ENCODE measurements at places on chromosomes 2 and 18.

GRCh38 chr2:129296806-129297205 is 682.7 kb upstream of the RAB6C start:
- DNase-seq, result no peak

- DNase-seq, result no peak
Observed at GRCh38 chr2:204477358-204477950, 67.8 kb upstream of the PARD3B start.

DNA sequence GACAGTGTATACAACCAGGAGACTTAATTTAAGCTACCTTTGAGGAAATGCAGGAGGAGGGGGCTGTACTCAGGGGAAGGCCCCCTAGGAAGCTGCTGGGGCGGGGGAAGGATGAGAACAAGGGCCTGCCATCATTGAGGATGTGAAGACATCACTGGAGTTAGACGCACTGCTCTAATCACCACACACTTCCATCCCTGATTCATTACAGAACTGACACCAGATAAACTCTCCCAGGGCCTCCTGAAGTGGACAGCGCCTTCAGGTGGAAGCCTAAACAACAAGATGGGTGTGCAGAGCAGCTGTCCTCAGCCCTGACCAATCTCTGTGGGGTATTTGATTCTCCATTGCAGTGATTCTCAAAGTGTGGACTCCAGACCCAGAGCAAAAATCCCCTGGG is 30.6 kb upstream of the SLC35G4 start:
- DNase-seq, result no peak

DNA sequence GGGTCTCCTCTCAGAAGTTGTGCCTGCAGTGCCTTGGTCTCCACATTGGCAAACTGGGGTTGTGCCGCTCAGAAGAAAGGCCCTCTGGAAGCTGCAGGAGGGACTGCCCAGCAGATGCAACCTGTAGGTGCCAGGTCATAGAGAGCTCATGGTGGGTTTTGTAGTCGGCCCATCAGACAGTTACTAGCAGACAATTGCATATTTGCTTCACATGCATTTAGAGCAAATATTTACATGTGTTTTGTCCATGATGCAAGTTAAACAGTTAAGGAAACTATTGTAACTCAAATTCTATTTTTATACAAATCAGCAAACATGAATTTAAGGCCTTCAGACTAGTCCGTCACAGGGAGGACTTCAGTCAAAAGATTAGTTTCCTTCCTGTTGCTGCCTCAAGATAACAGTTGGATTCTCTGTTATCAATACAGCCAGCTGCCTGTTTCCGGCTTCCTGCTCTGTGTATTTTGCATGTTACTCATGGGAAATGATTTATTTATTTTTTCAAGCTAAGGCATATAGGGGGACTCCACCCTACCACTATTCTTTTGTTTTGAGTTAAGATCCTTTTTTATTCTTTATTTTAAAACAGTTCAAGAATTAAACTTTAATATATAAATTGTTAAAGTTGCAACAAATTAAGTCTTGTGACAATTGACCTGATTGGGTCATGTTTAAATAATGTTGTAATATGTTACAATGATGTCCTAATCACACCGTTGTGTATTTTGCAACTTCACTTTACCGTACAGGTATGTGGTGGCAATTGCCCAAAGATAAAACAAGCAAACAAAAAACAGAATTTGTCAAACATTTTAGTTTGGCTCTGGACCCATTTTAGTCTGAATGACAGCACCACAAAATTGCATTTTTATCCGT is 133.5 kb downstream of the SPTBN1 start:
- no peak for DNase-seq

DNA sequence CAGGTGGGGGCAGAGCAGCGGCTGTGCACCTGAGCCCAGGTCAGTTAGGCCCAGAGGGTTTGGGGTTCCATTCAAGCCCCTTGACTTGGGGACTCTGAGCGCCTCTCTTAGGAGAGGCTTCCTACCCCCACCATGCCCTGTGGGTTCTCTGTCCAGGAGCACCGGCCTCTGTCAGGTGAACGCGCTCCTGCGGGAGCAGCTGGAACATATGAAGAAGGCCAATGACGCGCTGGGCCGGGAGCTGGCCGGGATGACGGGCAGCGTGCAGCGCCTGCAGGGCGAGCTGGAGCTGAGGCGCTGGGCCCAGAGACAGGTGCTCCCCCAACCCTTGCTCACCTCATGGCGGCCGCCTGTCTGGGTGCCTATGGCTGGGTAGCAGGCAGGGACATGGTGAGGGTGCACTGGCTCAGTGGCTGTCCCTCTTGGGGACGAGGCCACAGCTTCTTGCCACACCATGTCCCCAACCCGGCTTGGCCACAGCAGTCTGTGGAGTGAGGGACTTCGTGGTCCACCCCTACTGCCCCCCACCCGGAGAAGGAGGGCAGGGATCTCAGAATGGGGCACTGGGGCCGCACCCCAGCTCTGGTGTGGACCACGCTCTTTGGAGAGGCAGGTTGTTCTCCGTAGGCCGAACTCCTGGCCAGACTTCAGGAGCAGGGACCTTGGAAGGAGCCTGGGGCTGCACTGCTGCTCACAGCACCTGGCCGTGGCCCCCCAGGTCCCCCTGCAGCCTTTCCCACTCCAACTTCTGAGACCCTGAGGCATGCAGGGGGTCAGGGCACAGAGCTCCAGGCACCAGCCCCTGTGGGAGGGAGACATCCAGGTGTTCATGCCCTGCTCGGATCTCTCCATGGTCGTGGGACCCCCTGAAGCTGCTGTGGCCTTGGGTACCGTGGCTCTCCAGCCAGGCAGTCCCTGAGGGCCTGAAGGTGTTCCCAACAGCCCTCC is 19.7 kb downstream of the CROCC2 start:
- DNase-seq, result peak; percentile 33

DNA sequence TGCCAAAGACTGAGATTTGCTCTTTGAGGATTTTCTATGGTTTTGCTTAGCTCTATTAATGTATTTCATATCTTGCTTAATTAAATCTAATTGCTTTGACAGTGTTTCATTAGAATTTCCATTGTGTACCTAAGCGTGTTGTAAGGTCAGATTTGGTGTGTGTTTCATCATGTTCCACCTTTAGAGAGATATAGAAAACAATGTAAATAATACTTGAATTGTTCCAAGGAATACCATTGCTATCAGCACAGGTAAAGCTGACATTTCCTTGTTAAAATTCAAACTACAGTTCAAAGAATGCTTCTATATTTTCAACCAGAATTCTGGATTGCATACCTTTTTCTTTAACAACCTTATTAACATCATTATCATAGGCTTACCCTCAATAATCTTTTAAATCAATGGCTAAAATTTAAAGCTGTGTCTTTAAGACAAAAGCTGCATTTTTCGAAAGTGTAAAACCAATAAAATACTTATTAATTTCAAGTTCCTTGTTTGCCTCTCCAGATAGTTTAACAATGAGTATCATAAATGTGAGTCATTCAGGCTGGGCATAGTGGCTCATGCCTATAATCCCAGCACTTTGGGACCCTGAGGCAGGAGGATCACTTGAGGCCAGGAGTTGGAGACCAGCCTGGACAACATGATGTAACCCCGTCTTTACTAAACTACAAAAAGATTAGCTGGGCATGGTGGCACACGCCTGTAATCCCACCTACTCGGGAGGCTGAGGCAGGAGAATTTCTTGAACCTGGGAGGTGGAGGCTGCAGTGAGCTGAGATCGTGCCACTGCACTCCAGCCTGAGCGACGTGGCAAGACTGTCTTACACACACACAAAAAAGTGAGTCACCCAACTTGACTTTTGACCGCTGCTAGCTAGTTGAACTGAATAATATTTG is 188.0 kb upstream of the PKDCC start:
- DNase-seq, result no peak

GRCh38 chr2:23023722-23024121 is 361.3 kb upstream of the KLHL29 start:
- no peak for DNase-seq

DNA sequence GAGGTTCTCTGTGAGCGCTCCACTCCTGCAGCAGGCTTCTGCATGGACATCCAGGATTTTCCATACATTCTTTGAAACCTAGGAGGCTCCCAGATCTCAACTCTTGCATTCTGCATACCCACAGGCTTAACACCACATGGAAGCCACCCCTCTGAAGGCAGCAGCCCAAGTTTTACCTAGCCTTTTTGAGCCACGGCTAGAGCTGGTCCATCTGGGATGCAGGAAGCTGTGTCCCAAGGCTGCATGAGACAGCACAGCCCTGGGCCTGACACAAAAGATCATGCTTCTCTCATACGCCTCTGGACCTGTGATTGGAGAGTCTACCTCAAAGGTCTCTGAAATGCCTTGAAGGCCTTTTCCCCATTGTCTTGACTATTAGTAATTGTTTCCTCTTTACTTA is 53.6 kb upstream of the RPRM start:
- DNase-seq, result no peak

Data from NCI-H510A (cell line).